HT-29 (cell line): ENCODE measurements at places on chromosomes 6 and 20.
A peak's percentile ranks its signal among the peaks of the same experiment; 100 is the strongest.

DNA sequence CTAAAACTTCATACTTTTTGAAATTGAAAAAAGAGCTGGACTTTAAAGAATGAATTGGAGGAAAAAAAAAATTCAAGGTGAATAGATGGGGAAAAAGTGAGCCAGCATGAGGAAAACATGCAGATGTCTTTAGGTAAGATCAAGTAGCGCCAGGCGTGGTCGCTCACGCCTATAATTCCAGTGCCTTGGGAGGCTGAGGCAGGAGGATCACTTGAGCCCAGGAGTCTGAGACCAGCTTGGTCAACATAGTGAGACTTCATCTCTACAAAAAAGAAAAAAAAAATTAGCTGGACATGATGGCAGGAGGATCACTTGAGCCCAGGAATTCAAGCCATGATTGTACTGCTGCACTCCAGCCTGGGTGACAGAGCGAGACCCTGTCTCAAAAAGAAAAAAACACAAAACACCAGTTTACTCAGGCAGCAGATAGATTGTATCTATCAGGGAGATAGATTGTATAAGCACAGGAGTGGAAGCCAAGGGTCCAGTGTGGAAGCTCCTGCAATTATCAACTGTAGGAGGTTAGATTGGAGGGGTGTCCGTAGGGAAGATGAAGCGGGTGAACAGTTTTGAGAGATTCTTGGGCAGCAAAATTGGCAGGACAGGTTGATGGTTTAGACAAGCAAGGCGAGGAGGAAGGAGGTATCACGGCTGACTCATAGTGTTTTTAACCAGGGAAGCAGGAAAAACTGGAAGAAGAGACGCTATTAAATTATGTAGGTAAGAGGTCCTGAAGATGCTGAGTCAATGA, 97.6 kb upstream of the ZNF217 start:
- peak; percentile 87 for DNase-seq

GRCh38 chr6:3928111-3928510, 78.9 kb downstream of the FAM50B start:
- no peak for DNase-seq

DNA sequence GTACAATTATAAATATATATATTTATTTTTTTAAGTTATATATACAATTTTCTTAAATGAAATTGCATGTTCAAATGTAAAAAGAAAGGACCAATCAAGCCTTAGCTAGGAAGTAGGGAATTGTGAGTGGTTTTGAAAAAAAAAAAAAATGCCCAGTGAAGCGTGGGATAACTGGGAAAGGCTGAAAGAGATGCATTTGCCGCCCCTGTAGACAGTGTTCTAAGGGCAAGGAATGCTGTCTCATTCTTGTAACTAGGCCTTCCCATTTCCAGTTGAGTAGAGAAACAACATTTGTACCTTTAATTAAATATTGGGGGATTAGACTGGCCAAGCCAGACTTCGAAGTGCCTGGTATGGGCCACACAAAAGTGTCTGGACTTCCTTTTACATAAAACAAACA, 430.1 kb upstream of the SLC35B3 start:
- DNase-seq = no peak

DNA sequence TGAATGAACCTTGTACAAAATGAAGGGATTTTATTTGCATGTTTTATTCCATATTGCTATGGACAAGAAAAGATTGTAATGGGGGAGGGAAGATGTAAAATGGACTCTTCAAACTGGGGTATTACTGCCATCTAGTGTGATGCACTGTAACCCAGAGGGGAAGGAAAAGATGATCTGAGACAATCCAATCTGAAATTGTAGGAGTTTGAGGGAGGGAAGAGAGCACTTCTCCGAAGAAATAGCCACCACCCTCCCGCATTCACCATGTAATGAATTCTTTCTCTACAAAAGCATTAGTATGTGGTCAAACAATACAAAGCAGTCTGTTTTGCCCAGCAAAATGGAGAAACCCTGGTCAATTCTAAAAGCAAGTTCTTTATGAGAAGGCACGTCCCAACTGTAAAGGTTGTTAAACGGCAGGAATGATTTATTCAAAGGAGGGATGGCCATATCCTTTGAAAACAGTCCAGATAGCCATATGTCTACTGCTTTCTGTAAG, 679.5 kb upstream of the NRSN1 start:
- peak; percentile 12 for DNase-seq

GRCh38 chr6:96626759-96627364, 63.9 kb downstream of the FHL5 start:
- DNase-seq = peak; percentile 18

- no peak for DNase-seq
These were observed 516.4 kb upstream of the ARID1B start for GRCh38 chr6:156260815-156261214.

GRCh38 chr6:154974485-154975149, 20.5 kb upstream of the TIAM2 start:
- DNase-seq = no peak

- peak; percentile 23 for DNase-seq
These were observed 91.0 kb downstream of the SCP2D1 start for GRCh38 chr20:18904624-18905023.

GRCh38 chr6:35168461-35168861, 27.3 kb upstream of the TCP11 start:
- no peak for DNase-seq

DNA sequence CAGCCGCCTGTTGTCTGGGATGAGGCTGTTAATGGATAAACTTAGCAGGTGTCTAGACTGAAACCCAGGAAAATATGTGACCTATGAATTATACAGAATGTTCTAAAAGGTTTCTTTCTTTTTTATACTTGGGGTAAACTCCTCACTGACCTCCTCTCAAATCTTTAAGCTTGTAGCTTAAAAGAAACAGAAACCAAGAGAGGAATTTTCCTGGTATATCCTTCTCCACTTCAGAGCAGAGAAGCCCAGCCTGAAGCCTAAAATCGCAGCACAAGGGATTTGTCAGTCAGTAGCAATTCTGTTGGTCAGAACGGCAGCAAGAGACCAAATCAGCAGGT, 99.4 kb upstream of the RIPOR2 start:
- no peak for DNase-seq

- DNase-seq = no peak
These were observed 24.5 kb downstream of the HLA-F start for GRCh38 chr6:29747688-29748250.

DNA sequence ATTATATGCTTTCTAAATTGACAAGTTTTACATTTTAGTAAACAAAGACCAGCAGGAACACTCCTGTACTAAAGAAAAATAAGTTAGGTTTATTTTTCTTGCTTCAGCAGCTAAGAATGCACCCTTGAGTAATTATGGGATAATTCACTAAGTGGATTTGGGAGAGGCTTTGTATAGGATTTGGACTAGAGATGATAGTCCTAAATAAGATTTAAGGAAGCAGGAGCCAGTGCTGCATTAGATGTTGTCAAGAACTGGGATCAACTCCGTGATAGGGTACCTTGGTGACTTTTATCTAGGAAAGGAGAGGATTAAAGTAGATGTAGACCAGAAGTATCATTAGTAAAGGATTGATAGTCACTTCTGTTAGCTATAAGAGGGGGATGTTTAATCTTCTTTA, 4.1 kb upstream of the C6orf141 start:
- DNase-seq = no peak

DNA sequence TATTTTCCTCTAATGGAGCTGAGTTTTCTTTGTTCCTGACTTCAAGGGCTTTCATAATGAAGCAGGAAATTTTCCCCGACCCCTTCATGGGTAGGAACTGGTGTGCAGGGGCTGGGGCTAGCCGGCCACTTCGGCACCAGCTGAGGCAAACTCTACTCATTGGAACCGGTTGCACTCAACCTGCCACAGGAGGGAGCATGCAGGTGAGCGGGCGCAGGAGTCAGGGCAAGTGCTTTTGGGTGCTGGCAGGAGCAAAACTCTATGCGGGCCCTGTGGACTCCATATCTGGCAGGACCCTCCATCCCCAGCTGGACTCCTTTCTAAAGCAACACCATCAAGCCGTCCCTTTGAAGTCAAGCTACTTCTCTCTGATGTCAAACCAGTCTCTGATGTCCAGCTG, 244.2 kb downstream of the EPM2A start:
- no peak for DNase-seq

DNA sequence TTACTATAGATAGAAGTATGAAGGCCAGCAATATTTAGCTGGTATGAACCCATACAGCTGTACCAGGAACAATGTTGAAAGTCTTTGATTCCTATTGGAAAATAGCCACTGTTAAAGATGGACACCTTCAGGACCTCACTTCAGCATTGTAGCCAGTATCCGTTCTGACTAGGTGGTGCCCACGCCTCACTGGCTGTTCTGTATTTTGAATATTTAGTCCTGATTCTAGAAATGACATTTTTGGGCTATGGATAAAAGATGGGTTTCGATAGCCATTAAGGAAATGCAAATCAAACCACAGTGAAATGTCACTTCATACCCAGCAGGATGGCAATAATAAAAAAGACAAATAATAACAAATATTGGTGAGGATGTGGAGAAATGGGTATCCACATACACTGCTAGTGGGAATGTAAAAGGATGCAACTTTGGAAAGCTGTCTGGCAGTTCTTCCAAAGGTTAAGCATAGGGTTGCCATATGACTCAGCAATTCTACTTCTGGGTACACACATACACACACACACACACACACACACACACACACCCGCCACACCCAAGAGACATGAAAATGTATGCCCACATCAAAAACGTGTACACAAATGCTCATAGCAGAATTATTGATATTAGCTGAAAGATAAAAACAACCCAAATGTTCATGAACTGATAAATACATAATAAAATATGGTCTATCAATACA, 56.8 kb downstream of the UTRN start:
- no peak for DNase-seq

DNA sequence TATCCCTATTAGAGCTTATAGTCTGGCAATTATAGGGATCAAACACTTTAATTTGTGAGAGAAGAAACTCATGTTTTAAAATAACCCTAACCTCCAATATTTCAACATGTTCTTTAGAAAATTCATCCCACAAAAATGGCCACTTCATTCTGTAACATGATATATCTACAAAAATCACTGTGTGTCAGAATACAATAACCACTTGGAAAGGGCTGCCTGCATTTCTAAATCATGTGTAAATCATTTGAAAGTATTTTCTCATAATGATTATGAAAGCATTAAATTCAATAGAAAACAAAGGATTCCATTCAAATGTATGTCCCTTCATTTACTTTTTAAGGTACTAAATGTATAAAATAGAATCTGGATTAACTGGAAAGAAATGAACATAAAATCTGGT, 101.4 kb upstream of the NHSL1 start:
- DNase-seq = no peak

- no peak for DNase-seq
These were observed 42.7 kb downstream of the SEL1L2 start for GRCh38 chr20:13947719-13948118.

GRCh38 chr6:140441256-140441655, 1066.8 kb upstream of the CITED2 start:
- peak; percentile 67 for DNase-seq

- peak; percentile 10 for DNase-seq
These were observed 11.9 kb downstream of the OR12D1 start for GRCh38 chr6:29426654-29427053.

DNA sequence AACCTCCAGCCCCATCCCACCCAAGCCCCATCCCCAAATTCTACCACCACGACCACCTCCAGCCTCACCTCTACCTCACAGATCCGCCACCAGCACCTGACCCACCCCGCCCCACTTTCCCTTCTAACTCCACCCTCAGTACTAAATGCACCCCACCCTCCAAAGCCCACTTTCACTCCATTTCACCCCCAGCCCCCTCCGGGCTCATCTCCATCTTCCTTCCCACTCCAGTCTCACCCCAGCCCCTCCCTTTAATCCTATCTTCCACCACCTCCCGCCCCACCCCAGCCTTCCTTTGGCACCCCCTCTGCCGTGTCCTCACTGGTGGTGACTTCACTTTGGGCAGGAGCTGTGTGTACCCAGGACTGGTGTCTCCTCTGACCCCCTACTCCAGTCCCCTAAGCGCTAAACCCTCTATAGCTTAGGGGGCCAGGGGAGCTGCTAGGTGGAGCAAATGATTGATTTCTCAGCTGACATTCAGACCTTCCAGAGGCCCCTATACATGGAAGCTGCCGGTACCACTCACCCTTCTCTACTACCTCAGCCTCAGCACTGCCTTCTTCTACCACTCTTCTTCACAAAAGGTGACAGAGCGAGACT, 2.8 kb upstream of the NSFL1C start:
- no peak for DNase-seq

DNA sequence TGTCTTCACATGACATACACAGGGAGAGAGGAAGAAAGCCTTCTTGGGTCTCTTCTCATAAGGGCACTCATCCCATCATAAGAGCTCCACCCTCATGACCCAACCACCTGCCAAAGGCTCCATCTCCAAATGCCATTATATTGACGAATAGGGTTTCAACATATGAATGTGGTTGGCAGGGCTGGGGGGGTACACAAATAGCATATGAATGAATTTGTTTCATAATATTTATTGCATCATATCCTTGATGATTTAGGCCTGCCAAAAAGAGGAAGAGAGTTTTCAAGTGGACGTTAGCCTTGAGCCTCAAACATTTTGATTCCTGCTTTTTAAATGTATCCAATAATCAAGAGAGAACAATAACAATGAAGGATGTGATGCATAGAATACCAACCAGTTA, 26.2 kb upstream of the OPRM1 start:
- no peak for DNase-seq

- DNase-seq = no peak
These were observed 26.6 kb upstream of the KLHL31 start for GRCh38 chr6:53692172-53692571.

GRCh38 chr6:15990179-15990578, 138.7 kb upstream of the MYLIP start:
- DNase-seq = no peak

DNA sequence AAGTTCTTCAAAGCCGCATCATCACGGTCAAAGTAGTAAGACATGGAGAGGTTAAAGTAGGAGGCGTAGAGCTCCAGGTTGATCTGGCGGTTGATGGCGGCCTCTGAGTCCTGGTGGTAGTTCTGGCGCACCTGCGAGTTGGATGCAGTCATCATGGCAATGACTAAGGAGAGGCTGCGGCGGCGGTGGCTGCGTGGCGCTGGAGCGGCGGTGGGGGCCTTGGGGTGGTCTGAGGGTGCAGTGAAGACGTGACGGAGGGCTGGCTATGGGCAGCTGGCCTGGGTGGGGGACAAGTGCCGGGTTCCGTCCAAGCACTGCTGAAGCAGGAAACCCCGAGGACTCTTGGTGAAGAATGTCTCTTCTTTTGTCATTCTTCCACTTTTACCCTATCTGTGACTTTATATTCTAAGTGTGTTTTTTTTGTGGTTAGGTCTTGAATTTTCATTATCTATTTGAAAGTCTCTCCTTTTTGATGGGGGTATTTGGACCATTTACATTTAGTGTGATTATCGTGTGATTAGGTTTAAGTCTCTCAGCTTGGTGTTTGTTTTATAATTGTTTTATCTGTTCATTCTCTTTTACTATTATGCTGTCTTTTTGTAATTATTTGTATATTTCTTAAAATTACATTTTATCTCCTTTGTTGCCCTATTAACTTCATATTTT, 94.6 kb downstream of the TFAP2B start:
- DNase-seq = no peak

DNA sequence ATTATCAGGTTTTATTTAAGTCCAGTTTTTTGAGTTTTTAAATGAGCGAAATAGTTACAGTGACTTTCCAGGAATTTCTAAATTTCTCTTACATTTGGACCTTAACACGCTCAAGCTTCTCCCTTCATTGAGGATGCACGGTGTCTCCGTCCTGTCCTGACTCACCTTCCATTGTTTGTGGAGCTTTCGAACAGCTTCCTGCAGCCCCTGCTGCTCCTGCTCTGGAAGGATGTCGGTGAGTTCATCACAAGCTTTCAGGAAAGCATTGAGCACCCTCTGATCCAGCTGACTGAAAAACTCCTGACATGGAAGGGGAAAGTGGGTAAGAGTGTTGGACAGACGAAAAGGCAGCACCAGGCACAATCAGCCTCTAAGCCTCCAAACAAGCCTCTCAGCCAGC, 183.7 kb downstream of the SYNE1 start:
- DNase-seq = no peak
